ENCODE measurements at places on chromosomes 3 and 15.

DNA sequence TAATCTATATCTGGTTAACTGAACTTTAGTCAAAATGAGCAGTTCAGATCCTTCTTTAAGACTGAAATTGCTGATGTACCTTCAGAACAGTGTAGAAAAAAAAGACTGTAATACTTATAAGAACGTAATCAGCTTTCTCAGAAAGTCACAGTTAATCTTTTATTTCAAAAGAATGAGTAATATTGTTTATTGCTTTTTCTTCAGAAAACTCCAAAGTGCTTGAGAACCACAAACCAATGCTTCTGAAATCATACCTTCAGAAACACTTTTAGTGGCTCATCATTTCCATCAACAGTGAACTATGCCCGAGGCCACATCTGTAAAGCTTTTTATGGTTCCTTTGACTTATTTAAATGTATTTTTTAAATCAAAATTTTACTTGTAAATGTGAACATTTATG lies 33.3 kb upstream of the CLASP2 start:
- DNase-seq = no peak

GRCh38 chr3:149233323-149233722 lies 11.7 kb upstream of the CP start:
- DNase-seq = no peak

- DNase-seq = peak; percentile 43
Measured at GRCh38 chr3:11718637-11719405, 75.1 kb upstream of the VGLL4 start.

DNA sequence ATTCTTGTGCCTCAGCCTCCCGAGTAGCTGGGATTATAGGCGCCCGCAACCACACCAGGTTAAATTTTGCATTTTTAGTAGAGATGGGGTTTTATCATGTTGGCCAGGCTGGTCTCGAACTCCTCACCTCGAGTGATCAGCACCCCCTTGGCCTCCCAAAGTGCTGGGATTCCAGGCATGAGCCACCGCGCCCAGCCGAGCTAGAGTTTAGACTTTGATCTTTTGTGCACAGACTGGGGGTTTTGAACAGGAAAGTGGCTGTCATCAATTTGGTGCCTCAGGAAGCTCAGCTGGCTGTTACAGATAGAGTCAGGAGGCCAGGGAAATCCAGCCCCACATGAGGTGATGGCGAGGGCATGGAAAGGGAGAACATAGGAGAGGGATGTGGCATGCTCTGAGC lies 19.3 kb upstream of the IREB2 start:
- DNase-seq = no peak

DNA sequence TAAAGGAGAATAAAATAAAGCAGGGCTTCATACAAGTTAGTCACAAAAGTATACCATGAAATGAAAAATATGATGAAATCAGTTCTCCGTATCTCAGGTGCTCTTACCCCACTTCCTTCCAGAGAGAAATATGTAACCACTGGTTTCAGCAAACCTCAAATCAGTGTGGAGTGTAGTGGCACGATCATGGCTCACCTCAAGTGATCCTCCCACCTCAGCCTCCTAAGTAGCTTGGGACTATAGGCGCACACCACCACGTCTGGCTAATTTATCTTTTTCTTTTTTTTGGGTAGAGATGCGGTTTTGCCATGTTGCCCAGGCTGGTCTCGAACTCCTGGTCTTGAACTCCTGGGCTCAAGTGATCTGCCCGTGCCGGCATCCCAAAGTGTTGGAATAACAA lies 24.2 kb downstream of the DENND4A start:
- DNase-seq = peak; percentile 46

DNA sequence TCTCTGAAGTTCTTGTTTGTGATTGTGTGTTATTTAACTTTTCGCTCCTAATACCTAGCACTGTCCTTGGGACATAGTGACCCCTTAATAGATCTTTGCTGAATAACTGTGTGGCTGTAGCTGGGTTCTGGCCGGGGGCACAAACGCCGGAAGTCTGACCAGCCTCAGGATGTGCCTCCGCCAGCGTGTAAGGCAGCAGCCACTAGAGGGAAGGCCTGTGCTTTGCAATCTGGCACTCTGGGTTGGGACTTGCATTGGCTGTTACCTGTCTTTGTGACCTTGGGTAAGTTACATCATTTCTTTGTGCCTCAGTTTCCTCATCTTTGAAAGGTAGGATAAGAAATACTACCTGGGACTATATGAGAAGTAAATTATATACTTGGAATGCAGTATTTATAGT lies 158.7 kb downstream of the GHSR start:
- DNase-seq = no peak

DNA sequence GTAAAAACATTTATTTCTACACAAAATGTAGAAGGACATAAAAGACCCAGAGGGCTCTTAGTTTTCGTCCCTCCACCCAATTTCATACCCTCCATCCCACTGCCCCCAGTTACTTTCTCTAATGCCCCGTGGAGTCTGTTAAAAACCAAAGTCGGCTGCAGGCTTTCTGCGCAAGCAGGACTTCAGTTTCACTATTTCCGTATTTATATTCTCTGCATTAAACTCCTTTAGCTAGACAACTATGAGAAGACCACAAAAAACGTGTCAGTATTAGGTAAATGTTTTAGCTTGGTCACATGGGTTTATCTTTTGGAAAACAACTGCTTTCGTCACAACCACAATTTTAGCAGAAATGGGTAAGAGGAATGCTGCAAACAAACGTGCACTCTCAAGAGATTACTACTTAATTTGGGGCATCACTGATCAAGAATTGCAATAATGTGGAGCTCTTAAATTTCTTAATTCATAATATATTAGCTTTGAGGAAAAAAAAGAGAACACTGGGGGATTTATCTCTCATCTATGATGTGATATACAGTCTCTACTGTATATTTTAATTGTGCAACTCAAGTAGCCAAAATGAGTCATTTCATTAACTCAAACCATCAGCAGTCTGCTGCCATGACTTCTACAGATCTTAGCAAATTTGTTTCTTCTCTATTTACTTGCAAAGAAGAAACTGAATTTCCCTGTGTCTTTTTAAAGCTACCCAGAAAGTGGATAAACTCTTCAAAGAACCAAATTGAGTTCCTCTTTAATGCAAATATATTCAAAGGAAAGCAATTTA lies 740 bp upstream of the NSMCE3 start:
- peak; percentile 72 for DNase-seq

- DNase-seq = no peak
Measured at GRCh38 chr3:136544532-136544931, 207.6 kb downstream of the STAG1 start.

DNA sequence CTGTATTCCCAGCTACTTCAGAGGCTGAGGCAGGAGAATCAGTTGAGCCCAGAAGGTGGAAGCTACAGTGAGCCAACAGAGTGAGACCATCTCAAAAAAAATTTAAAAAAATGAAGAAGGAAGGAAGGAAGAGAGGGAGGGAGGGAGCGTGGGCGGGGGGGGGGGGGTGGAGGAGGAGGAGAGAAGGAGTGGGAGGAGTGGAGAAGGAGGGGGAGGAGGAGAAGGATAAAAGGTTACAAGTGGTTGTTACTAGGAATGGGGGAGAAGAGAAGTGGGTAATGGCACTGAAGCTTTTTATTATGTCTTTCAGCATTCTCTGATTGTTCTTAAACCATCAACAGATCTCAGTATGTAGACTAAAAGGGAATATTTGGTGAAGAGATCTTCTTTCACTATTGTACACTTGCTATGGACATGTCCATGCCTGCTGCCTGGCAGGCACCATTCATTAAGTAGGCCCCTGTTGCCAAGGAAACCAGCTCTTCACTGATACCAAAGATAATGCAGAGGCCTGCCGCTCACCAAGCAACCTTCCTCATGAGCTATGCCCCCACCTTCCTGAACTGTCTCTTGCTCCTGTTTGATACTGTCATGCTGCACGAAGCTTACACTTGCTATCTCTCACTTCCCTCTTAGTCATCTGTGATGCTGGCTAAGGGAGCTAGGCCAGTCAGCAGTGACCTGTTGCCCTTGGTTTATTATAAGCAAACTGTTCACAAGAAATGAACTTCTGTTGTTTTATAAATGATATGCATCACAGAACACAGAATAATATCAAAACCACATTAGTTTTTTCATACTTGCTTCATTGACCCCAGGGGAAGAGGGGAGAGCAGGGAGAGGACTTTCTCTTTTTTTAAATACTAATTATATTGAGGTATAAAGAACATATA lies 23.1 kb downstream of the EPM2AIP1 start:
- DNase-seq = peak; percentile 71

DNA sequence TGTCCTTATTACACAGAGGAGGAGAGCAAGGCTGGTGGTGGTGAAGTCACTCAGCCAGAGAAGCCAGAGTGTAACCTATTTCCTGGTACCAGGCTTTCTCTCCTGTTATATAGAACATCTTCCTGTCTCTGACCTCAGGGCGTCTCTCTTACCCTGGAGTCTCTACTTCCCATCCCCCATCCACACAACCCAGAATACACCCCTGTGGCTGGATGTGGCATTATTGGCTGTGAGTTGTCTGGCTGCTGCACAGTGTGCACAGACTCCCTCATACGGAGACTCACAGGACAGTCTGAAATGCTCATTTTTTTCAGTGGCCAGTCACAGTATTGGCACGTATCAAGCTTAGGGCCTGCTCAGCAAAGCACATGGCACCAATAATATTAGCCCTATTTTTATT lies 8.6 kb downstream of the PODXL2 start:
- peak; percentile 41 for DNase-seq

DNA sequence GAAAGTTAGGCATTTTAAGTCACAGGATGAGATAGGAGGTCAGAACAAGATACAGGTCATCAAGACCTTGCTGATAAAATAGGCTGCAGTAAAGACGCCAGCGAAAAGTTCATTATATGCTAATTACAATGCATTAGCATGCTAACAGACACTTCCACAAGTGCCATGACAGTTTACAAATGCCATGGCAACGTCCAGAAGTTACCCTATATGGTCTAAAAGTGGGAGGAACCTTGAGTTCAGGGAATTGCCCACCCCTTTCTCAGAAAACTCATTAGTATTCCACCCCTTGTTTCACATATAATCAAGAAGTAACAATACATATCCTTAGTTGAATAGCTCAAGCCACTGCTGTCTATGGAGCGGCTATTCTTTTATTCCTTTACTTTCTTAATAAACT lies 92.7 kb upstream of the PLXND1 start:
- peak; percentile 10 for DNase-seq

DNA sequence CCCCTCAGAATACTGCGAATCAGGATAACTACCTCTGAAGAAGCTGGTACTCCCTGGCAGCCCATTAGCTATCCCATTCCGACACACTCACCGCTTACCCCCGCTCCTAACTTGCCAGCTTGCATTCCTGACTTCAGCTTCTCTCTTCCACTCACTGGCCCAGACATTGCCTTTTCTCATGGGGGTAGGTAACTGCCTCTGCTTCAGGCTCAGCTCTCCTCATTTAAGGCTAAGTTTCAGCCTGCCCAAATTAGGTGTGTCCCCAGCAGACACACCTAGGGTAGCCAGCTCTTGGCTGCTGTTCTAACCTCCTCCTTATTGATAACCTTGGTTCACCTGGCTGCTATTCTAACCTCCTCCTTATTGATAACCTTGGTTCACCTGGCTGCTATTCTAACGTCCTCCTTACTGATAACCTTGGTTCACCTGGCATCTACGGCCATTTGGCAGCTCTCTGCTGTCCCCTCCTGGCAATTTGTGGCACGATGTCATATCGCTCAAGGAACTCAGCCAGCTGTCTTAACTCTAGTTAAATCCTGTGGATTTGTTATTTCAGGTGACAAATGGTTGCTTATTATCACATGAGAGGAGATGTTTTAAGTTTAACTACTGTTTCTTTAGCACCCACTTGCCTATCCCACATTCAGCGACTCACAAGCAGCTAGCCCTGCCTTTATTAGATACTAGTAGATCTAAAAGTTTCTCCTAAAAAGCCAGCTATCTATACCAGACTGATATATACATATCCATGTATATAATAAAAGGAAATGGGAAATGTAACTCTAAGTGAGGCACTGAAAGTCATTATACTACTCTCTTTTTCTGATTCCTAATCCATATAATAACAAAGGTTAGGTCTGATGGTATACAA lies 106.5 kb upstream of the ACP3 start:
- DNase-seq = peak; percentile 2

DNA sequence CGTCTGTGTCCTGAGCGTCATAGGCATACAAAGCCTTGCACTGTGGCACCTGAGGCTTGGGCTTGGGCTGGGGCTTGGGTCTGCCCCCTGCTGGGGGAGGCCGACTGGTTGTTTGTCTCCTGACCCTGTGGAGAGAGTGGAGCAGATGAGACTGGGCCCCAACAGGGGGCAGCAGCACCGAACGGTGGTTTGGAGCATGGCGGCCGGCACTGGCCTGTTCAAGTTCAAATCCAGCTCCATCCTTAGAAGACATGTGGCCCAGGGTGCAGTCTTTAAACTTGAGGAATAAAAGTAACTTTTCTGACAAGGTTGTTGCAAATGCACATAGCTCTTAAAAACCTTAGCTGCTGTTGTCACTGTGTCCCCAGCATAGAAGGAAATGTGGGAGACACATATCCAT lies 33.3 kb downstream of the CCNB2 start:
- DNase-seq = peak; percentile 63

GRCh38 chr3:197807969-197808587 lies 17.0 kb downstream of the LRCH3 start:
- DNase-seq = no peak

GRCh38 chr3:33174711-33175414 lies 43.7 kb downstream of the SUSD5 start:
- DNase-seq = no peak

DNA sequence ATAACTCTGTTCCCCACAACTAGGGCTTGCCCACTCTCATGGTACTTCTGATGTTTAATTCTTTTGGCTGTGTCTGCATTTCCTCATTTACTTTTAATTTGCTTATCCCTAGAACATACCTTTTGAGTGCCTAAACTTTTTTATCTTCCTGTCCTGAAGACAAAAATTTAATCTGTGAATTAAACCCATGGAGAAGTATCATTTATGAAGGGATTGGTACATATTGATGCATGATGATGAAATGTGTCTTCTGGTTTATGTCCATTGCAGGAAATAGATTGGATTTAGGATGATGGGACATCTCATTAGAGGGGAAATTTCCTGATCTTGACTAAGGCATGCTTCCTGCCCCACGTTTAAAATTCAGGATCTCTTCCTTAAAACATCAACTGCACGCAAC lies 109.5 kb downstream of the PGPEP1L start:
- DNase-seq = no peak

- no peak for DNase-seq
Measured at GRCh38 chr3:151835751-151836525, 22.0 kb downstream of the AADAC start.

GRCh38 chr15:50247819-50248655 lies 17.5 kb downstream of the HDC start:
- peak; percentile 58 for DNase-seq

GRCh38 chr3:161695811-161696210 lies 199.2 kb downstream of the OTOL1 start:
- DNase-seq = no peak

GRCh38 chr3:186129206-186129605 lies 20.3 kb upstream of the ETV5 start:
- DNase-seq = no peak

DNA sequence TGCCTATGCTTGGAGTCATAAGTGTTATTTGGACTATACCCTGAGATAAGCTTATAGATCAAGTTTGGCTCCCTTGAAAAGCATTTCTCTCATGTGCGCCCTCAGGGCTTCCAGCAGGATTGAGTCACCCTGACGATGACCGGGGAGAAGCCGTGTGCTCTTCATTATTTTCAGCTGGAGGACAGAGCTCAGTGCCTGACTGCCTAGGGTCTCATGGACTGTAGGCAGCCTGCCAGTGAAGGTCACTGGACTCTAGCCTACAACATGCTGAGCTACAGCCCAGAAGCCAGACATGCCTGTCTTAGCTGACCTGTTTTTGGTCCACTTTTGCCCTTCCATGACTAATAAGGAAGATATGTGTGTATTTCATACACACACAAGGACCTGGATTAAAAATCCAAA lies 31.6 kb upstream of the NUDT16 start:
- DNase-seq = no peak

GRCh38 chr3:139388821-139389551 lies 461 bp downstream of the COPB2 start:
- DNase-seq = no peak

Measured in CD4-positive, alpha-beta T cell treated with Interleukin-21 for 1 hour (primary cell).